ENCODE measurements at places on chromosomes 13 and 19.

DNA sequence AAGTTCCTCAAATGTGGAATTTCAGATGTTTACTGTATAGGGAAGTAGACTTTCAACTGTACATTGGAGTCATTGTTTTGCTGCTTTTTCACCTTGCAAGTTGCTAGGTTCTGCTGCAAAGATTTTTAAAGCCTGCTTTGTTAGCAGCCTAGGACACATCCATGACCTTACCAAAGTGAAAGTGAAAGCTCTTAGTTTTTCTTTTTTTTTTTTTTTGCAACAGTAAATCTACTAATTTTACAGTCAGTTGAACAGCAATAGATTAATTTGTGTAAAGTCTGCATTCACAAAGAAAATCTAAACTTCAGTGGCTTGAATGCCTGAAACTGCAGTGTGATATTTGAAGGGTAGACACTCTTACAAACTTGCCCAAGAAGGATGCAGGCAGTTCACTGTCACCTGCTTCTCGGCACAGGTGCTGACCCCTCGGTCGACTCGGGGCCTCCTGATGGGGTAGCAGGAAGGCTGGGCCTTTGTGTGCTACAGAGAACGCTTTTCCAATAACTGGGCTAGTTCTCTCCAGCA lies 5.0 kb upstream of the MTIF3 start:
- DNase-seq, result no peak

DNA sequence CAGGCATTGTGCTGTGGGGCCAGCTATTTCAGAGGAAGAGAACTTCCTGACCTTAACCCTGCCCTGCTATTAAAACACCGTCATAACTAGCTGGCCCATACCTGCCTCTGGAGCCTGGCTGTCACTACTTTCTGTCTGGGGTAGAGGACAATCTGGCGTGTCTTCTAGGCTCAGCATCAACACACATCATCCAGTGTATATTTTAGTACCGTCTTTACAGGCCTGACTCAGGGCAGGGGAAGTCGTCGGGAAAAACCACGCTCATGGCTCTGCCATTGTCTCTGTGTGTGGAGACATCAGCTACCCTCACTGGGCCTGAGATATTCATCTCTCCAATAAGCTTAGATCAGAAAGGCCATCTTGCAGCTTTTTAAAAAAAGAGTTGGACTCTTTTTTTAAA lies 151.1 kb downstream of the KATNAL1 start:
- DNase-seq, result no peak

- no peak for DNase-seq
These were observed 39.3 kb upstream of the RGCC start for GRCh38 chr13:41418027-41418426.

DNA sequence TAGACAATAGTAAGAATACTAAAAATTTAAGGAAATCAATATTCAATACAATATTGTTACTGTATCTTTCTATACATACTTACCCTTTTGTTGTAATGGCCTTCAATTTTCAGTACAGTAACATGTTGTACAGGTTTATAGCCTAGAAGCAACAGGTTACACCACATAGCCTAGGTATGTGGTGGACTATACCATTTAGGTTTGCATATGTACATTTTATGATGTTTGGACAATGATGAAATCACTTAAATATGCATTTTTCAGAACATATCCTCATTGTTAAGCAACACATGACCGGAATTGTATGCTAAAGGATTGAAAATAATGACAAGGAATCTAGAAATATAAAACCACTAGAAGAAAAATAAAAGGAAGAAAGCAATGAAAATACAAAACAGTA lies 611.4 kb downstream of the DACH1 start:
- no peak for DNase-seq

GRCh38 chr13:32125221-32125689 lies 93.7 kb downstream of the FRY start:
- no peak for DNase-seq

- no peak for DNase-seq
These were observed 313.8 kb upstream of the NBEA start for GRCh38 chr13:34628209-34628682.
